ENCODE measurements at places on chromosomes 12 and 14.

- no peak for DNase-seq
Measured at GRCh38 chr12:20549108-20549719, 145.9 kb upstream of the SLCO1C1 start.

GRCh38 chr14:99136047-99136400 is 136.0 kb downstream of the BCL11B start:
- no peak for DNase-seq

GRCh38 chr12:24696800-24697199 is 252.1 kb downstream of the BCAT1 start:
- DNase-seq, result no peak

DNA sequence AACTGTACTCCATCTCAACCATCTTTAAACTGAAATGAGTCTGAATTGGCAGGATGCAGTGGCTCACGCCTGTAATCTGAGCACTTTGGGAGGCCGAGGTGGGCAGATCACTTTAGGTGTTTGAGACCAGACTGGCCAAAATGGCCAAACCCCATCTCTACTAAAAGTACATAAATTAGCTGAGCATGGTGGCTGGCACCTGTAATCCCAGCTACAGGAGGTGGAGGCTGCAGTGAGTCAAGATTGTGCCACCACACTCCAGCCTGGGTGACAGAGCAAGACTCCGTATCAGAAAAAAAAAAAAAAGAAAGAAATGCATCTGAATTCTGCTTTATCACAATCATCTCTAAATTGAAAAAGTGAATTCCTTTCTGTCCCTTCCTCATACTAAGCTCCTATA is 110.3 kb downstream of the NELL2 start:
- DNase-seq, result no peak

DNA sequence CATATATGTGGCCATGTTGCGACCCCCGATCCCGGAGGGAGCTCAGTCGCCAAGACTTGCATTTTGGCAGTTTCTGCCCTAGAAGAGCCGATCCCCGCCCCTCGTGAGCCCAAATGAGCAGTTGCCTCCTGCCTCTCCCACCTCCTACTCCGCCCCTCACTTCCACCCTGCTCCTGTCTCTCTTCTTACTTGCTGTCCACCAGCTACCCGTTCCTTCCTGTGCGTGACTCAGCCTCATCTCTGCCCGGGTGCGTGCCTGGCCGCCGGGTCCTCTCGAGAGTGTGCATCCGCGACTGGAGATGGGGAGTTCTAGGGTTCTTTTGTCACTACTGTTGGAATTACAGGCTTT is 585 bp downstream of the GPATCH2L start:
- peak; percentile 93 for DNase-seq

DNA sequence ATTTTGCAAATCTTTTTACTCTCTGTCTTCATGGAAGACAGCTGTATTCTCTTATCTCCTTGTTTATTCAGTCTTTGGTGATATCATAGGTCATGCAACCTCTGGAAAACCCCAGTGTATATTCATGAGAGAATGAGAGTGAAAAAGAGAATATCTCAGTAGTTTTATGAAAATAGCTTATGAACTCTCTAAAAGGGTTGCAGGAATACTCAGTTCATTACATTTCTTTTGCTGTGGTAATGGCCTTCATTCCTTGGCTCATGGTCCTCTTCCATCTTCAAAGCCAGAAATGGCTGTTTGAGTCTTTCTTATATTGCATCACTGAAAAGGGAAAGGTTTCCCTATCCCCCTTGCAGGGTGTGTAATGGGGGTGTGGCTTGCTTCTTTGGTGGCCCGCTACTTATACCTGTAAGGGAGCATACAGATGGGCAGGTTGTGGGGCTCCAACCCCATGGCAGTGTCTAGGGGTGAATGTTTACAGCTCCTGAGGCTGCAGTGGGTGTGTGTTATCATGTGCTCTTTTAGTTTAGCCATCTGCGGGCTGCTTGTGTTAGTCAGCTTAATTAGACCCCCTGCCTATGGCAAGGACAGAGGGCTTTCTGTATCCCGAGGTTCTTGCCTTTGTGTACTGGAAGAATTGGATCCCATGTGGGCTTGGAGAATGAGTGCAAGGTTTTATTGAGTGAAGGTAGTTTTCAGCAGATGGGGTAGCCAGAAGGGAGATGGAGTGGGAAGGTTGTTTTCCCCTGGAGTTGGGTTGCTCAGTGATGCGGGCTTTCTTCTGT is 150.2 kb downstream of the CCDC91 start:
- DNase-seq, result no peak

GRCh38 chr12:15584366-15585041 is 204.7 kb downstream of the EPS8 start:
- DNase-seq, result peak; percentile 45

GRCh38 chr12:111429828-111430432 is 24.2 kb downstream of the SH2B3 start:
- no peak for DNase-seq

DNA sequence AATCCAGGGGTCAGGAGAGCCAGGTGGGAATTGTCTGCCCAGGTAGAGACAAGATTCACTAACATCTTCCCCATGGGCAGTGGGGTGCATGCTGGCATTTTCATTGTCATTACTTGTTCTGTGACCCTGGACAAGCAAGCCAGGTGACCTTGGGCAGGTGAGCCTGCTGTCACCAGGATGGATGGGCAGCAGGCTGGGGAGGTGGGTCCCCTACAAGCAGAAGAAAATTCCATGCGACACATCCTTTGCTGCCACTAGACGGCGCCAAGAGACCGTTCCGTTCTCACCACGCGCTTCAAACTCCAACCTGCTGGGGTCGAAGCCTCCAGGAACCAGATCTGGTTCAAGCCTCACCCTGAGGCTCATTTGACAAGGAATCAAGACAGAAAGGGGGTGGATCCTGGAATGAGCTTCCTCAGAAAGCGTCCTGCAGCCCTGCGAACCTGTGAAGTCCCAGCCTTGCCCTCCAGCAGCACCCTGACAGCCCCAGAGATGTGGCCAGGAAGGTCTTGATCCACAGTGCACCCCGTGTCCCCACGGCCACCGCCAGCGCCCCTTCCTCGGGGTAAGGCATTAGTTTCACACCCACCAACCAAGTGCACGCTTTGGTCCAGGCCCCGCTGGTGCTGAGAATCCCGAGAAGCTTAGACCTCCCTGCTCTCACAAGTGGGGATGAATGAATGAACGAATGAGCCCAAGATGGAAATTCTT is 3.2 kb upstream of the DYNC1H1 start:
- peak; percentile 73 for DNase-seq

DNA sequence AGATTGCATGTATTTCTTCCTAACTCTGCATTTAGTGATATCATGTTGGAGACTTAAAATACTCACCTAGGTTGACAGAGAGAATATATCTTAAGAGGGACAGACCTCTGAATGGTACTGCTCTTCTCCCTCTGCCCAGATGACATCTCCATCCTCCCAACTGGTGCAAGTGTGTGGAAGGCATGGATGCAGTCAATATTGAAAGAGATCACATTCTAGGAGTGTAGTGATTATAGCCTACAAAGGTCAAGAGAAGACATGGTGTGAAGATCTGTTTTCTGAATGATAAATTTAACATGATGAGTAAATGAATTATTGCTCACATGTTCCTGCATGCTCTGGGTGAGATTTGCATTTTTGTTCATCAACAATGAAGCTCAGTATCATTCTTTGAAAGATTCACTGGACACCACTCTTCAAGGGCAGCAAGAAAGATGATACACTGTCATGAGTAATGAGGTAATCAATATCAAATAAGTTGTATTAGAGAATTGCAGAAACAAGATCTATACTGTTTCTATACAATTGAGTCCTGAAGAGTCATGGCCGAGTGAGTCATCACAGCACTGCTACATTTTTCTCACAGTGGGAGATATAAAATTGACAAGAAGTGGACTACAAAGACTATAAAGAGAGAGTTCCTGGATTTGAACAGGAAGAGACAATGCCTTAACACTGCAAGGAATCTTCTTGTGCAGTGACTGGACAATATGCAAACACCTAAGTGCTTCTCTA is 183.3 kb upstream of the KRR1 start:
- no peak for DNase-seq

DNA sequence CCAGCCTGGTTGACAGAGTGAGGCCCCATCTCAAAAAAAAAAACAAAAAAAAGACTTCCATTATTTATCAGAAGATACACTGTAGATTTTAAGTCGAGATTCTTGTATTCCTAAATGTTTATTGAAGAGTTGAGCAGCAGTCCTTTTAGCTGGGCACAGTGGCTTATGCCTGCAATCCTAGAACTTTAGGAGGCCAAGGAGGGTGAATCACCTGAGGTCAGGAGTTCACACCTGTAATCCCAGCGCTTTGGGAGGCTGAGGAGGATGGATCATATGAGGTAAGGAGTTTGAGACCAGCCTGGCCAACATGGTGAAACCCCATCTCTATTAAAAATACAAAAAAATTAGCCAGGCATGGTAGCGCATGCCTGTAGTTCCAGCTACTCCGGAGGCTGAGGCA is 57.6 kb downstream of the HEATR5A start:
- DNase-seq, result no peak

GRCh38 chr14:99753225-99754140 is 39.7 kb upstream of the EML1 start:
- DNase-seq, result no peak

GRCh38 chr14:91396959-91397815 is 20.4 kb downstream of the CCDC88C start:
- no peak for DNase-seq
